Activated CD4-positive, alpha-beta T cell treated with anti-CD3 and anti-CD28 coated beads, Interleukin-2, Interleukin-4, amounts not matched to agents 100 ng/mL and 50 ng/mL, durations not matched to agents 16 hours and 8 hours (primary cell): ENCODE measurements at places on chromosomes 16 and 17.

DNA sequence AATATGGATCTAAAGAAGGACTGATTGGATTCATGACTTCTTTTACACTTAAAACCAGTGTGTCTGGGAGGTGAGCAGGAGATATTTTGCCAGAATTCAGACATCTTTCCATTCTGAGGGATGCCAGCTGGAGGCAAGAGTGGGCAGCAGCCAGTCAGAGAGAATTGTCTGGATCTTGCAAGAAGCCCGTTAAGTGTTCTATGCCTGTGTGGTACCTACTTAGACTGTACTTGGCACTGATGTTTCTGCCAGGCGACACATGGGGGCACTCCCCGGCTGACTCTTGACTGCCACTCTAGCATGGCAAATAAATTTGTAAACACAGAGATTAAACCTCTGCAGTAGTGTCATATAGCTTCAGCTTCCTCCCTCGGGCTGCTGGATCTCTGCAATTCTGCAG lies 247.7 kb downstream of the UTP18 start:
- DNase-seq = no peak

DNA sequence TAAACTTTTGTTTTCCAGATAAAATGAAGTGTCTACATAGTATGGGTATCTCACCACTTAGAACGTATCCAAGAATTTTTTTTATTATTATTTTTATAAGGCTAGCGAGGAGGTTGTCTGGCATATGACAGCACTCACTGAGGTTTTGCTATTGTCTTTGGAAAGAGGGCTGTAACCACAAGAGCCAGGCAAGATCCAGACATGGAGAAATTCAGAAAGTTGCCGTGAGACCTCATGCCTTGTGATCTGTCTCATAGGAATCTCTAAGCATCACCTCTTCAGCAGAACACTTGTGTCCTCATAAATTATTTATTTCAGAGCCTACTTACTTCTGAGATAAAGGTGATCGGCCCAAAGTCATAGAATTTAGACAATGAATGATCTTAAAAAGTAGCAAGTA lies 410.8 kb downstream of the CDH11 start:
- no peak for DNase-seq

GRCh38 chr17:21299981-21300600 lies 15.6 kb downstream of the MAP2K3 start:
- no peak for DNase-seq

- no peak for DNase-seq
Observed at GRCh38 chr16:24423312-24423711, 116.1 kb upstream of the RBBP6 start.

GRCh38 chr16:29665294-29666077 lies 2.4 kb downstream of the SPN start:
- DNase-seq = peak; percentile 61

DNA sequence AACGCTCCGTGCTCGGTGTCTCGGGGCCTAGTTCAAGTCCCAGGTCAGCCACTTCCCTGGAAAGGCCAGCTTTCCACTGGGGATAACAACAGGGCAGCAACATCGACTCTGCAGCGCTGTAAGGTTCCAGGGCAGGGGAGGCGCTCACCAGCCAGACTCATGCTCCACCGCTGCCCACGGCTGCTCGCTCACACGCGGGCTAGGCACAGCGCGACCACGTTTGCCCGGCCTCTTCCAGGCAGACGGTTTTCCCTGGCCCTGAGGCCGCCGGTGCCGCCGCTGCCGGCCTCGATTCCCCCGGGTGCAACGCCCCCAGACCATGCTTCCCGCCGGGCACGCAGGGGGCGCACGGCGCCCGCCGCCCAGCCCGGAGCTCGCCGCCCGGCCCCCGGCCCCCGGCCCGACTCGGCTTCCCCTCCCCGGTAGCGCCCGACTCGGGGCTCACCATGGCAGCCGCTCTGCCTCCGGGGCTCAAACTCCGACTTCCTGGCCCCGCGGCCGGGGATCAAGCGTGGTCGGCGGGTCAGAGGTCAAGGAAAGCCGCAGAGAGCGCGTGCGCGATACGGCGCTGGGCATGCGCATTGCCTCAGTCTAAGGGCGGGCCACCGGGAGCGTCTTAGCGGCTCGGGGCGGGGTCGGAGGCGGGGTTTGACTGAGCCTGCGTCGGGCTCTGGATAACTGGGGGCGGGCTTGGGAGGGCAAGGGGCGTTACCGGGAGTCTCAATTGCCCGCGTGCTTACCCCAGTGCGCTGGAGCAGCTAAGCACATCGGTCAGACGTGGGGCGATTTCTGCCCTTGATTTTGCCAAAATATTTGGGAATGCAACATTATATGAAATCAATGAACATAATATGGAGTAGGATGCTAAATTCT lies at the start of gene PAM16:
PAM16 (minus strand) TSS at position 535 of the 873 bp plus-strand sequence; CDS start at position 448, 87 bp downstream.
- peak; percentile 99 for DNase-seq

GRCh38 chr16:69615528-69615927 lies 49.8 kb downstream of the NFAT5 start:
- DNase-seq = no peak

GRCh38 chr17:68981288-68981687 lies 26.1 kb upstream of the ABCA8 start:
- DNase-seq = no peak

- peak; percentile 93 for DNase-seq
Observed at GRCh38 chr16:2927010-2927646, 15.4 kb downstream of the FLYWCH1 start.
